ENCODE measurements at places on chromosomes 3 and 15. TPM values are rescaled to one million over a fixed set of nuclear protein-coding genes. Genes with fewer than 3 reads are reported as not detected.

HESX1 gene
- polyA plus RNA-seq, result 4.3 TPM

GASK1A gene
- 3.9 TPM for polyA plus RNA-seq

TRIM42 gene
- not detected for polyA plus RNA-seq

BMF gene
- 36.5 TPM for polyA plus RNA-seq

DNA sequence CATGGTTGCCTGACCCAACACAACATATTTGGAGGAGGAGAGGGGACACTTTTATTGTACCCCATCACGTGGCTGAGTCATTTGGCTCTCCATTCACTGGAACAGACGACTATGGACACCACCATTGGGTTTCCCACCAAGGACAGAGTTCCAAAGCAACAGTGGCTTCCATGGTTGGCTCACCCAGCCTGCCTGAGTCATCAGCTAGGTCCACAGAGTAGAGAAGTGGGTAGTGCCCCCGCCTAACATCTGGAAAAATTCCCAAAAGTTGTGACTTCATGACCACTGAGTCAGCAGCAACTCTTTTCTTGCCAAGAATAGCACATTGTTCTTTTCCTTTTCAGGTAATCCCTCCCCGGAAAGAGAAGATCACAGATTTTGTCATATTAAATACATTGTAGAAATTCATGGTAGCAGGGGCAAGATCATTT is 3.0 kb upstream of the PPP1R2 start:
- no peak for DNase-seq

- DNase-seq, result no peak
Measured at GRCh38 chr15:40142428-40142827, 18.4 kb upstream of the BUB1B start.

GRCh38 chr3:108767253-108767652 is 10.0 kb upstream of the RETNLB start:
- no peak for DNase-seq

GRCh38 chr3:40379674-40380306 is 7.2 kb upstream of the ENTPD3 start:
- DNase-seq, result no peak

DNA sequence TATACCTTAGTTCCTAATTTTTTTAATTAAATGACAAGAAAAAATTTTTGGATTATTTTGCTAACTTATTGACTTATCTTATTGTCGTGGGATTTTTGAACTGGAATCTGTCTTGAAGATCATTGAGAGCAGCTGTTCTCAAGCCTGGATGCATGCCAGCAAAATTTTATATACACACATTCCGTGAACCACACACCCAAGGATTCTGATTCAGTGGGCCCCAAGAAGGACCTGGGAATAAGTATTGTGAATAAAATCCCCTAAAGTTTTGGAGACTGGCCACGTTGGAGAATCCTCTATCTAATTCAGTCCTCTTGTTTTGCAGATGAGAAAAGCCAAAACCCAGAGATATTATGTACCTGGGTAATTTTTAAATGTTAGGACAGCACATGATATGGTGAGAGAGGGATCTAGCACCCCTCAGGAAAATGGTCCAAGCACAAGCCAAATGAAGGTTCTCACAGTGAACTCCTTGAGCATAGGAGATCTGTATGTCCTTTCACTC is 55.2 kb downstream of the UNC13C start:
- no peak for DNase-seq

- no peak for DNase-seq
Measured at GRCh38 chr3:155013427-155013826, 66.7 kb upstream of the MME start.

GRCh38 chr3:167996514-167996913 is 99.2 kb downstream of the GOLIM4 start:
- DNase-seq, result no peak

- DNase-seq, result no peak
Measured at GRCh38 chr15:70212963-70213315, 115.2 kb upstream of the TLE3 start.

DNA sequence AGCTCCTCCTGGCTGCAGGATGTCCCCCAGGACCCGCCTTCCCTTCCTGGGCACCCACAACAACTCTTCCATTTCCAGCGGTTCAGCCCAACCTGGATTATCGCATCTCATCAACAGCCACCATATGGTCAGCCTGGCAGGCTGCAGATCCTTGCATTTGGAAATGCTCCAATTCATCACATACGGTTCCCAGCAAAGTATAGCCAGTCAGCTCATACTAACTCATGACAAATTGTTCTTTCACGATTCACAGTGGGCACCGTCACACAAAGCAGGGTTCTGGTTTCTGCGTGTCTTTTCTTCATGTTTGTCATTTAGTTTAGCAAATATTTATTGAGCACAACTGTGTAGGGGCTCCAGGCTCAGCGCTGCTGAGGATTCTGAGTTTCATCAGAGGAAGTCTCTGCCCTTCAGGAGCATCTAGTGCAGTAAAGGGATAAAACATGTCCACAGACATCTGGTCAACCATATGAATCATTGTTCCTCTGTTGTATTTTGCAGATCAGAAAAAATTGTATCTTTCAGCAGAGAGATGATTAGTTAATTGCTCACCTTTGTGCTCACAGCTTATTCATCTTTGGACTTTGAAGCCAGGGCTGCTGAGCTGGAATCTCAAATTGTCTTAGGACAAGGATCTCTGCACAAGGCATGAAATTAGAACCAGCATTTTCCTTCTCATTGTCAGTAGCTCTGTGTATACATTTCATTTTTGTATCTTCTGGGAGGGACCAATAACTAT is 125.1 kb downstream of the GABRG3 start:
- DNase-seq, result no peak

DNA sequence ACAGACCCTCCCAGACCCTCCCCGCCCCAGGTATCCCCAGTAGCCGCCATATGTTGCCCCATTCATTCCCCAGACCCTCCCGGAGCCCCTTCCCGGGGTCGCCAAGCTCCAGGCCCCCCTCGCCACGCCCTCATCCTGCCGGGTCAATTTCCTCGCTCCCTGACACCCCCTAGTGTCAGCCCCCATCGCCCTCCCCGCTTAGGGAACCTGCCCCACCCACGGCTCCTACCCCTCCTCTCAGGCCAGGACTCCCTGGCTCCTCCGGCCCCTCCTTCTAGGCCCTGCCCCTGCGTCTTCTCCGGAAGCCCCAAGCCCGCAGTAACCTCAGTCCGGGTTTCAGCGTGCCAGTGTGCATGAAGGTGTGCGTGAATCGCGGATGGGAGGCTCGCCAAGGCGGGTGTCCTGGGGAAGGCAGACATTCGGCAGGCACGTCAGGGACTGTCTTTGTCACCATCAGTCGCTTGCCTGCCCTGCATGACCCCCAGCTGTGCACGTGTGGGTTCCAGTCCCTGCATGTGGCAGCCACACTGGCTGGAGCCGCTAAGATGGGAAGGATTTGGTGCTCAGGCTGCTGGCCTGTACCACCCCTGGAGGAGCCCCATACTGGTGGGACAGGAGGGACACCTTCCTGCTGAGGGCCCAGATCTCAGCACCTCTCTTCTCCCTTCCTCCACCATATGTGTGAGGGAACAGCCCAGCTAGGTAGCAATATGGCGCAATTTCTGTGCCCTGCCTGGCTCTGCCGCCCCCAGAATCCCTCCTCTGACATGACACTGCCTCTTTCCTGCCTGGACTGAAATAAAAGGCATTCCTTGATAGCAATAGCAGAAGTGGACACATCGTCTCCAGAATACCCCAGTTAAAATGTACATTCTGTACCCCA is 693 bp downstream of the DISP2 start:
- DNase-seq, result no peak

DNA sequence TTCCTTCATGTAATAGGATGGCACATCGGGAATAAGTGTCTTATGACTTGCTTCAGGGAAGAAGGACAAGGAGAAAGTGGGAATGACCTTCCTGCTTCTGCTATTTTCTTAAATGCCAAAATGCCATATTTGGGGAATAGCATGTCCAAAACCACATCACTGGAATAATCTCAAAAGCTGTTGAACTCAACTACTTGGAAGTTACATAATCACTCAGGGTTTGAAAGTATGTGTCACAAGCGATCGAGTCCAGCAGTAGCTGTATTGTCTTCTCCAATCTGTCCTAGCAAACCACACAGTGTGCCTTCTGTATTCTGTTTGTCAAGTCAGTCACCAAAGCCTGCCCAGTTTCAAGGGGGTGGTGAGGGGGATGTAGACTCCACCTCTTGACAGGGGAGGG is 58.3 kb upstream of the GADL1 start:
- DNase-seq, result no peak

DNA sequence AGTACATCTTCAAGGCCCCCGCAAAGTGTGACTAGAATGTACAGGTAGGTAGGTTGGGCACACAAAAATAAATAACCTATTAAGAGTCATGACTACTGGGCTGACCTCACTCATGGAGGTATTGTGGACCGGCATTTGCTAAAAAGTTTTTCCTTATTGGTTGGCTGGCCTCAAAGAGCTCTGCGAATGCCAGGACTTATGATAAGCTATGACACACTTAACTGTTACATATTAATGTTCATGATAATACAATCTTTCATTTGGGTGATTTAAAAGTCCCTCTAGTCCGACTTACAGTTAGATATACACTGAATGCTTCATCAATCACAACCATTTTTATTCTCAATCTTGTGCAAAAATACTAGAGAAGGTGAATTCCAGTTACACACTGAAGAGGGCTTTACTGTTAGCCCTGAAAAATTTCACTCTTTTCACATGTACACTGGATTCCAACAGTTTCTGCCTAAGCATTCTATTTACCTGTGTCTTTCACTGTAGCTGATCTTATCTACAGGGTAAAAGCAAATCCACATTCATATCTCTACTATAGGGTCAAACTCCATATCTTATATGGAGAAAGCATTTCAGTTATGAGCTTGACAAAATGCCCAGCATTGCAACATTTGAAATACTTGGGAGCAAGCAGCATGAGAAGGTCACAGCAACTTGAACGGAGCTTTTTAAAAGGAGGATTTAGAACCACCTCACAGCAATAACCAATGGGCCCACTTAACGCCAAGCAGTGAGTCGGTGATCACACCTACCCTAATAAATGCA is 329.1 kb downstream of the FOXP1 start:
- DNase-seq, result no peak

- DNase-seq, result no peak
Measured at GRCh38 chr15:58357529-58358476, 74.0 kb upstream of the LIPC start.

DNA sequence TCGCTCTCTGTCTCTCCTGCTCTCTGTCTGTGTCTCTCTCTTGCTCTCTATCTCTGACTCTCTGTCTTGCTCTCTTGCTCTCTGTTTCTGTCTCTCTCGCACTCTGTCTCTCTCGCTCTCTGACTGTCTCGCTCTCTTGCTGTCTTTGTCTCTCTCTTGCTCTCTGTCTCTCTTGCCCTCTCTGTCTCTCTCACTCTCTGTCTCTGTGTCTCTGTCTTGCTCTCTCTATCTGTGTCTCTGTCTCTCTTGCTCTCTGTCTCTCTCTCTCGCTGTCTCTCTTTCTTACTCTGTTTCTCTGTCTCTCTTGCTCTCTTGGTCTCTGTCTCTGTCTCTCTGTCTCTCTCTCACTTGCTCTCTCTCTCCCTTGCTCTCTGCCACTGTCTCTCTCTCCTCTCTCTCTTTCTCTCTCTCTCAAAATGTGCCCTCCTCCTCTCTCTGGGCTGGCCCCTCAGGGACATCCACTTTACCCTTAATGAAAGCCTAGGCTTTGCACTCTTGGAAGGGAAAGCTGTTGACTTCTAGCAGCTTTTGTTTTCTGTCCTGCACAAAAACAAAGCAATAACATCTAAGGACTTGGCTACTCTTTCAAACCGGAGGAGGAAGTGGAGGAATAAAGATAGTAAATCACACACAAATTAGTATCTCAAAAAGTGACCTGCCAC is 73.9 kb upstream of the NR2E3 start:
- no peak for DNase-seq

- DNase-seq, result no peak
Measured at GRCh38 chr3:177792311-177793030, 595.2 kb upstream of the TBL1XR1 start.

DNA sequence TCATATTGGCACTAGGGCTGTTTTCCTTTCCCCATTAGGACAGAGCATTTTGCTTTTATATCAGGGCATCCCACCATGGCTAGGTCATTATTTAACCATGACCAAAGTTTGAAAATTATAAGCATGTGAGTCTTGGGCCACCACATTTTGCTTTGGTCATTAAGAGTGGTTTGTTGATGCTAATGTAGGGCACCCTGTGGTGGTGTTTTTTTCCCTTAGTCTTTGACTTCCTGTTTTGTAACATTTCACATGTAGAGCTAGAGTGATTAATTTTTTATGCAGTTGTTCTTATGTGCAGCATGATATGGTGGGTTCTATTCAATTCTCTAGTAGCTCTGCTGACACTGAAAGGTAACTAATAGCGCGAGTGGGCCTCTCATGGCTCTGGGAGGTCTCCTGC is 249.6 kb upstream of the ROBO1 start:
- no peak for DNase-seq
